ENCODE measurements at places on chromosomes 6 and 20.

DNA sequence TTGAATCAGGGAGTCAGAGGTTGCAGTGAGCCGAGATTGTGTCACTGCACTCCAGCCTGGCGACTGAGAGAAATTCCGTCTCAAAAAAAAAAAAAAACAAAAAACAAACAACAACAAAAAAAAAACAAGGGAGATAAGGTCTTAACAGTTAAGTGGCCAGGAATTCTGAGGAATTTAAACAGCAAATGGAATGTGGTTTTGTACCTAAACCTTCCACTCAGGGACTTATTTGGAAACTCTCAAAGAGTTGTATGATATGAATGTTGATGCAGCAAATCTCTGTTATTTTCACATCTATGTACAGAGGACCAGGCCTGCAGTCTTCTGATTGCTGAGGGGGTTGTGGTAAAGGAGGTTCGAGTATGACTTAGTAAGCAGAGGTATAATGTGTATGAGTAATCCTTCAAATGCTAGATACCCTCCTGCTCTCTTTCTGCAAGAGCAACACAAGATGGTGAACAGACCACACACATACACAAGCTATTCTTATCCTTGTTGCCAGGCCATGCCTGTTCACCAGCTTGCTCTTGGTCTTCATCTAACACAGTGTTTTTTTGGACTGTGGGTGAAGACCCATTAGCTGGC, 174.9 kb upstream of the SCGN start:
- no peak for DNase-seq

DNA sequence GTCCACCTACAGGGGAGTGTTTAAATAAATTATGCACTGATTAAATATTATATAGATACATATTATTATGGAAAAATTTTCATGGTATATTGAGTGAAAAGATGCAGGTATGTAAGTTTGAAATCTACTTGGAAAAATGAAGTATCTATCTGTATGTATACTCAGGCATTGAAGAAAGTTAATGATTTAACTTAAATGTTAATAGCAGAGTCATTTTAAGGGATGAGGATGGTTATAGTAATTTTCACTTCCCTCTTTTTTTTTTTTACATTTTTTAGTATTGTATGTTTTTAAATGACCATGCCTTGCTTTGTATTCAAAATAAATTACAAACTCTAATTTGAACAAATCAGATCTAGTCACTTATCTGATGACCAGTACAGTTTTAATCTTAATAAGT, 43.2 kb upstream of the NOTCH4 start:
- no peak for DNase-seq

GRCh38 chr6:32222333-32223230, 1.3 kb downstream of the NOTCH4 start:
- no peak for DNase-seq

DNA sequence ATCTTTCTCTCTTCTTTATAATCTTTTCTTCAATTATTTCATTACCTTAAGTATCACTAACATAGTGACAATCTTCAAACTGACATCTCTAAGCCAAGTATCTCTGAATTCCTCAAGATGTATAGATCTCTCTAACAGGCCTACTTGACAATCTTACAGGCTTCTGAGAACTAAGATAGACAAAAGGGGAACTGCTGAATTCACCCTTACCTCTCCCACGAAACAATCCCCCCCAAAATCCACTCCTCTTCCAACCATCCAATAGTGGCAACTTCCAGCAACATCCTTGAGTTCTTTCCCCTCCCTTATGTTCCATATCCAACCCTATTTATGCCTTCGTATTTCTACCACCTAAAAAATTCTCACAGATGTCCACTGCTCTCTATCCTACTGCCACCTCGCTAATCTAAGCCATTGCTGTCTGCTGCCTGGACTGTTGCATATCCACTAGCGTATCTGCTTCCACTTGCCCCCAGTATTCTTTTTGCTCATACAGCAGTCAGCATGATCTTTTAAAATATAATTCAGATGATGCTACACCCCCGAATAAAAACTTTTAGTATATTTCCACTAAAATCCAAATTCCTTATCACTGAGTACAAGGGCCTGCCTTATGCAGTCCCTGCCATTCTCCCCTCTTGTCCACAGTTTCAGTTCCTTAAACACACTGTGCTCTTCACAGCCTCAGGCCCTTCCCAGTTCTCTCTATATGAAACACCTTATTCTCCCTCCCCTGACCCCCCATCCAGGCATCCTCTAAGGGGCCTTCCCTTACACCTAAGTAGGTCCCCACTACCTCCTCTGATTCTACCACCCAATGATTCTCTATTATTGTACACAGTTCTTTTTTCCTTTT, 8.0 kb downstream of the REPS1 start:
- DNase-seq, result no peak

GRCh38 chr6:5905431-5906339, 101.0 kb downstream of the NRN1 start:
- no peak for DNase-seq
